DMS153 (cell line): ENCODE measurements at places on chromosomes 7 and 10.

DNA sequence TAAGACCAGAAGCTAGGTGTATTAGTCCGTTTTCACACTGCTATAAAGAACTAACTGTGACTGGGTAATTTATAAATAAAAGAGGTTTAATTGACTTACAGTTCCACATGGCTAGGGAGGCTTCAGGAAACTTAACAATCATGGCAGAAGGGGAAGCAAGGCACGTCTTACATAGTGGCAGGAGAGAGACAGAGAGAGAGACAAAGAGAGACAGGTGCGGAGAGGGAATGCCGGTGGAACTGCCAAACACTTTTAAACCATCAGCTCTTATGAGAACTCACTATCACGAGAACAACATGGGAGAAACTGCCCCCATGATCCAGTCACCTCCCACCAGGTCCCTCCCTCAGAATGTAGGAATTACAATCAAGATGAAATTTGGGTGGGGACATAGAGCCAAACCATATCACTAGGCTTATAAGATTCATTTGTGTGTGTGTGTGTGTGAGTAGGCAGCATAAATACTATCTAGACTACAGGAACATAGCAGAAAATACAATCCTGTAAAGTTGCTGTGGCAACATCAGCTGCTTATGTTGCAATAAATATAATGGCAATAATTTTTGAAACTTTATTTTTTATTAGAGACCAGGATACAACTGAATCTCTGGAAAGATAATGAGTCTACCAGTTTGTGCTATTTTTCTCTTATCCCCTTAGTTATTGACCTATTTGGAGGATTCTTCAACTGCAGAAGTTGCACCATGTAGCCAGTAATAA is 77.1 kb downstream of the NRF1 start:
- DNase-seq: no peak

- DNase-seq: no peak
These were observed 844.5 kb downstream of the REEP3 start for GRCh38 chr10:64365663-64366062.

DNA sequence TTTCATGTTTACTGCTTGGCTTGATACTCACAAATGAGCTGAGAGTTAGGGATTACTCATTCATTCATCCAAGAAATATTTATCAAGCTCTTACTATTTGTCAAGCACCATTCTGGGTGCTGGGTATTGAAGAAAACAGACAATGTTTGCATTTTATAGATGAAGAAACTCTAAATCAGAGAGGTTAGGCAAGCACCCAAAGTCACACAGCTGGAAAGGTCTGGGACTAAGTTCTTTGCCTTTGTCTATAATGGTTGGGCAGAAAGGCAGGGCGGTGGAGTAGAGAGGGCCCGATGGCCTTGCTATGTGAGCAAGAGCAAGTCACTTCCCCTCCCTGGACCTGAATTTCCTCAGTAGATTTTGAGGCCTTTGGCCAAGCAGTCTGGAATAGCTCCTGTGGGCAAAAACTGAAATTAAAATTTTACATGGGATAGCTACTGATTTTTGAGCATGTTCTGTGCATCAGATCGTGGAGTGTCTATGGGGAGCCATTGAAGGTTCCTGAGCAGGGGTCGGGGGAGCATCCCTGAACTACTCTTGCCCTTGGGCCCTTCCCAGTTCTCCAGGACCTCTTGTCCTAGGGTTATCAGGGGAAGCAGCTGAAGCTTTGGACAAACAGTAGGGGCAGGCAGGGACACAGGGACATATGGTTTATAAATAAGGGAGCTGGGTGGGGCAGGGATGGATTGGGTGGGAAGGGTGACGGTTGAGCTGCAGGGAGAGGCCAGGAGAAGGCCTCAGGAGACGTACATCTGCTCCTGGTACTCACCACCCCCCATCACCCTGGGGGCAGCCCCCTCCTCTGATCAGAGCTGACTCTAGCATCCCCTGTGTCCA is 23.3 kb downstream of the AQP1 start:
- DNase-seq: no peak

- DNase-seq: no peak
These were observed 3.6 kb downstream of the ADCK2 start for GRCh38 chr7:140676306-140676705.

DNA sequence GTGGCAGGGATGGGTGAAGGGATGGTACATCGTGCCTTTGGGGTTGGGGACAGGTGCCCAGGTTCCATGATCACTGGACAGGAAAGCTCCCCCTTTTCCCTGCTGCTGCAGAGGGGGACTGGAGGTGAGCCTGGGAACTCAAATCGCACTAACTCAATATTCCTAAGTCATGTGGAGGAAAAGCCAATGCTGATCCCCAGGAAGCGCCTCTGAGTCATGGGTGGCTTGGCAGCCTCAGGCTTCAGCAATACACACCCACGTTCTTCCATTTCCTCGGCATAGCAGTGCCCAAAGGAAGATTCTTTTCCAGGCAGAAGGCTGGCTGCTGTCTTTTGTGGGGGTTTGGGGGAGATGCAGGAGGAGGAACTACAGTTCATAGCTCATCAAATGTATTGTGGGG is 165.8 kb downstream of the CCDC3 start:
- DNase-seq: no peak
